ENCODE measurements at places on chromosomes 7 and 10.

GRCh38 chr10:61942604-61943461, 41.3 kb downstream of the ARID5B start:
- DNase-seq = no peak

DNA sequence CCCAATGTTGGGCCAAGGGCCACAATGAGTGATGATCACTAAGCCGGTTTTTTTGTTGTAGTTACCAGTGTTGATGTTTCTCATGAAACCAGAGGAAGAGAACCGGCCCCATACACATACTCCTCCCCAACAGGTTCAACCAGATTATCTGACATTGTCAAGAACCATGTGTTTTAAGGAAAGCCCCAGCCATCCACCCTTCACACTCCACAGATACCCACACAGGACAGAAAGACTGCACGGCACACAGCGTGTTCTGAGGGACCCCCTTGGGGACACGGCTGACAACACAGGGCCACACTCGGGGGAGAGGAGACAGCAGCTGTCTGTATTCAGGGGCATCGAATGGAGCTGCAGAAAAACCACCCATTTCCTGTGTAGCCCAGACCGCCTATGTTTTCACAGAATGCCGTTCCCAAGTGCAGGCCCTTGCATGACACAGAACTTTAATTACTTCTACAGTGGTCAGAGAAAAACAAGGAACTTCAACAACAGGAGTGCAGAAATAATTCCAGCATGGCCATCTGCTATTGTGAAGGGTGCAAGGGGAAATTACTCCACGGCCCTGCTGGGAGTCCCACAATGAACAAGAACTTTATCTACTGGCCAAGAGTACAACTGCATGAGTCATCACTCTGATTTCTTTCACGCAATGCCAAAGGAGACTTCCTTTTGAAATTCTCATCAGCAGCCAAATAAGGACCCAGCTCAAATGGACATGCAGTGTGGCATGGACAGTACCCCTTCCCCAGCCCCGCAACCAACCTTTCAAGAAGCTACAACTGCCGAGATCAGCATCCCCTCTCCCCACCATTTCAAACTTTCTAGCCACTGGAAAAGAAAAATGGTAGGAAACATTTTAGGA, 2.3 kb downstream of the KLF6 start:
- no peak for DNase-seq

GRCh38 chr7:76142861-76143260, 58.8 kb upstream of the SRRM3 start:
- no peak for DNase-seq

DNA sequence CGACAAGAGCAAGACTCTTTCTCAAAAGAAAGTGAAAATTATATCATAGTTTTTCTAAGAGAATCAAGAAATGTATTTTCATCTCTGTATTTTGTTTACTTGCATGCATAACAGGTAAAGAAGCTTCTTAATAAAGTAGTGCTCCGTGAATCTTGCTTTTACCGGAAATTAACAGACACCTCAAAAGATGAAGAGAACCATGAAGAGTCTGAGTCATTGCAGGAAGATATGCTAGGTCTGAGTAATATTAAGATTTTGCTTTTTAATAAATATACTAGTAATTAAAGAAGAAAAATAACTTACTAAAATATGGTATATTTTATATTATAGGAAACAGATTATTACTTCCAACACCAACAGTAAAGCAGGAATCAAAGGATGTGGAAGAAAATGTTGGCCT, 39.5 kb upstream of the STOX1 start:
- DNase-seq = no peak

GRCh38 chr10:112985690-112986543, 35.9 kb downstream of the TCF7L2 start:
- DNase-seq = no peak

DNA sequence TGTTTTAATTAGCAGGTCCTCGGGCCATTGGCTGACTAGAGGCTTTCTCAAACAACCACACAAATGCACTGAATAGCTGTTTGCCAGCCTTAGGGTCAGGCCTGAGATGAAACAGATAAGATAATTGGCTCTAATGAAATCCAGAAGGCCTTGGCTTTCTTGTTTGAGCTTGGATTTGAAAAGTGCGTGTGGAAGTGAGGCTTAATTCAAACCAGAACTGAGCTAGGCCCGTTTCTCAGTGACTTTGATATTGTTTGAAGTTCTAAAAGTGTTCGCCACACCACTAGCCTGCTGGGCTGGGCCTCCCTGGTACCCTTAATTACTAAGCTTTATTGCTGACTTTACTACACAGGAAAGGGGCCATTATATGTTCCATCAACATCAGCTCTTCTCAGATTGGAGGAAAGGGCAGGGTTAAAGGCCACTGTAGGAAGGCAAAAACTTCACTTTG, 270.6 kb downstream of the TWIST1 start:
- no peak for DNase-seq

DNA sequence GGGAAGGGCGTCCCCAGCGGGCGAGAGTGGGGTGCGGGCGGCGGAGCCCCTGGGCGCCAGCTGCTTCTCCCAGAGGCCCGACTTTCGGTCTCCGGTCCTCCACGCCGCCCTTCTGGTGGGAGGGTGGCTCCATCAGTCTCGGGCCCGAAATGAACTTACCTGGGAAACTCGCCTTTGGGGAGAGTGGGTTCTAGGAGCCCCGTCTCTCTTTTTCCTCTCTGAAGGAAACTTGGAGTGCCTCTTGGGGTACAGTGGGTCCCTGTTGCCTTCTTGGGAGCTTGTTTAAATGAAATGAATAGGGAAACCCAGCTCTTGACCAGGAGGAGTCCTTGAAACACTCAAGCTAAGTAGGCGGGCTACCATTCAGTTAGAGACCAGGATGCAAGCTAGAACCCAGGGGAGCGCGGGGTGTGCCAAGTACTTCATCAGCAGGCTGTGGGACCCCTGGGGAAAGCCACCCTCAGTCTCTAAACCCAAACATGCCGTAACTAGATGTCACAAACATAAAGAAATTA, 1.3 kb downstream of the SLC26A4 start:
- DNase-seq = no peak

DNA sequence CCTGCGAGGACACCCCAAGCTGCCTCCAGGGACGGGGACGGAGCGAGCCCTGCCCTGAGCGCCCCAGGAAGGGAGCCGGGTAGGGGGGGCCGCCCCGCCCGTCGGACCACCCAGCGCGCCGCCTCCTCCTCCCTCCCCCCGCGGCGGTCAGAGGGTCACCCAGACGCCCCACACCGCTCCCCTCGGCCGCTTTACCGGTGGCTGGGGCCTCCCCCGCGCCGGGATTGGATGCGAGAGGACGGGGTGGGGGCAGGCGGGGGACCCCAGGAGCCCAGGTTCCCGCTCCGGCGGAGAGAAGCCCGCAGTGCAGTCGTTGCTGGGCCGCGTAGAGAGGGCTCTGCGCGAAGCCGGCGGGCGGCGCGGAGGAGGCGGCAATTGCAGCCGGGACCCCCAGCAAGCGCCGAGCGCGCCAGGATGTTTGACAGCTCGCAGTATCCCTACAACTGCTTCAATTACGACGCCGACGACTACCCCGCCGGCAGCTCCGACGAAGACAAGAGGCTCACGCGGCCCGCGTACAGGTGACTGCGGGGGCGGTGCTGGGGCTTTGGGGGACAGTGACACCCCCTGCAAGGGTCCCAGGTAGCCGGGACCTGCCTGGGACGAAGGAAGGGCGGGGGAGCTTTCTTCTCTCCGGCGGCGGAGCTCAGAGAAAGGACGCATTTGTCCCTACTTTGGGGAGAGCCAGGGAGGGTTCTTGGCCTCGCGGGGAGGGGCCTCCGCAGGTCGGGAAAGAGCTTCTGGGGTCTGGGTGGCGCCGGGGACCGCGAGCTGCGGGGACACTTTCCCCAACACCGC, at the start of gene FOXL3:
FOXL3 (plus strand) TSS at position 415 of the 798 bp plus-strand sequence; CDS start at position 415, 0 bp downstream.
- no peak for DNase-seq

- DNase-seq = no peak
Observed at GRCh38 chr7:113804475-113805095, 114.2 kb downstream of the PPP1R3A start.

GRCh38 chr7:79465551-79465950, 12.1 kb upstream of the MAGI2 start:
- no peak for DNase-seq

GRCh38 chr10:93757801-93758507, at the start of gene LGI1:
TSS of gene LGI1 (plus strand) at chr10:93757936. CDS start at chr10:93758145, 209 bp downstream.
- no peak for DNase-seq

GRCh38 chr7:29140873-29141468, 5.4 kb downstream of the CPVL start:
- no peak for DNase-seq

GRCh38 chr7:24619978-24620377, 46.7 kb downstream of the PALS2 start:
- DNase-seq = no peak

GRCh38 chr7:69295977-69296376, 302.3 kb upstream of the AUTS2 start:
- DNase-seq = no peak
